H7 (cell line): ENCODE measurements at places on chromosomes 2 and 18.

DNA sequence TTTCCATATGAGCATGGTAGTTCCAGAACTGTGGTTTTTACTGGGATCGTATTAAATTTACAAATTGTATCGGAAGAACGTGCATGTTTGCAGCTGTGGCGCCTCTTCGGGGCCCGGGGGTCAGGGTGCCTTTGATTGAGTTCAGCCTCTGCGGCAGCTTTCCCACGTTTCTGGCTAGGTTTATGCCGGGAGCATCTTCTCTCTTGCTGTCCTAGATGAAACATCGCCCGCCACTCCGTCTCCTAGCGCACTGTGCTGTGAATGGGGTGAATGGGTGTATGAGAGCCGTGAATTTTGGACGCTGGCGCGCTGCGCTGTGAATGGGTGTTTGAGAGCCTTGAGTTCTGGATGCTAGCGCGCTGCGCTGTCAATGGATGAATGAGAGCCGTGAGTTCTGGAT lies 12.3 kb downstream of the PDCD1 start:
- DNase-seq, result no peak

GRCh38 chr2:172972005-172972619 lies 103.5 kb upstream of the MAP3K20 start:
- DNase-seq, result peak; percentile 76

- no peak for DNase-seq
Measured at GRCh38 chr18:61825386-61825785, 67.4 kb downstream of the RNF152 start.

DNA sequence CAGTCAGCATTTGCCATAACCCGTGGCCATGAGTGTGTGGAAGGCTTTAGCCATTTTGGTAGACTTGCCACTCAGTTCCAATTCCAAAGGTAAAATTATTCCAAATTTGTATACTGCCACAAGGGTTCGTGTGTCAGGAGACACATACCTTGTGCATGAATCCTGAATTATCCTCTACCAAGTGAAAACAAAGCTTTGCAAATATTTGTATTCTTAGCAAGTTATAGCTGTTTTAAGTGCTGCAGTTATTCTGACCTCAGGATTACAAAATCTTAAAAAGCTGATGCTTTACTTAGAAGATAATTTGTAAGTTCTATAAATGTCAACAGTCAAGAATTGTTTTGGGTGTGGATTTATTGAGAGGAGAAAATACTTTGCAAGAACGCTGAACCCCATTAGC lies 100.6 kb downstream of the ANTXR1 start:
- DNase-seq, result no peak

GRCh38 chr2:86038291-86039081 lies 67.2 kb downstream of the POLR1A start:
- no peak for DNase-seq

- DNase-seq, result no peak
Measured at GRCh38 chr2:65130664-65131175, 814 bp upstream of the RAB1A start.

DNA sequence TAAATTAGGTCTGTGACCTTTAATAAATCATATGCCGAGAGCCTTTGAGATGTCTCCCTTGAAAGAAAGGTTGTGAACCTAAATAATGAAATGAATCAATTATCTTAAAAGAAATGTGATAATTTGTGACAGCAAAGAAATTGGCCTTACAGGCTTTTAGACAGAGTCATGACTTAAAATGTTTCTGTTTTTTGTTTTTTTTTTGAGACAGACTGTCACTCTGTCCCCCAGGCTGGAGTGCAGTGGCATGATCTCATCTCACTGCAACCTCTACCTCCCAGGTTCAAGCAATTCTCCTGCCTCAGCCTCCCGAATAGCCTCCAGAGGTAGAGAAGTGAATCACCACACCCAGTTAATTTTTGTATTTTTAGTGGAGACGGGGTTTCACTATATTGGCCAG lies 898.0 kb downstream of the CNTNAP5 start:
- DNase-seq, result no peak

DNA sequence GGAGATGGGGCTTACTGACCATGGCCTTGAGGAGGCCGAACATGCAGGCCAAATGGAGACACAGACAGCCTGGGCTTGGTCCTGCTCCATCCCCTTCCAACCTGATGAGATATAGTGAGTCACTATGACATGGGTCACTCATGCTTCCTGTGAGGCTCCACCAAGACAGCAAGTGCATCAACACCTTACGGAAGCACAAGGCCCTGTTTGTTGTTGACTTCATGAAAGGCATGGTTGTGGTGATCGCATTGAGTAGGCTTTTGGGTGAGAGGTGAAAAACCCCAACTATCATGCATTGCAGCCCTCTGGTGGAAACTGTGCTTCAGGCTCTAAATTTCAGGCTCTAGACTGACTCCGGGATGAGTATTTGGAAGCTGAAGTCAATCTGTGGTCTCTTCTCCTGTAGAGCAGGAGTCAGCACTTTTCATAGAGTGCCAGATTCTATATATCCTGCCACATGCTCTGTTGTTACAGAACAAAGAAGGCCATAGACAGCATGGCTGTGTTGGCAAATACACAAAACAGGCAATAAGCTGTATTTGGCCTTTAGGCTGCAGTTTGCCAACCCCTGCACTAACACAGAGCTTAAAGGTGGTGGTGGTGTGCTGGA lies 10.1 kb downstream of the IL37 start:
- no peak for DNase-seq

- no peak for DNase-seq
Measured at GRCh38 chr2:98438190-98439133, 6.2 kb upstream of the INPP4A start.

DNA sequence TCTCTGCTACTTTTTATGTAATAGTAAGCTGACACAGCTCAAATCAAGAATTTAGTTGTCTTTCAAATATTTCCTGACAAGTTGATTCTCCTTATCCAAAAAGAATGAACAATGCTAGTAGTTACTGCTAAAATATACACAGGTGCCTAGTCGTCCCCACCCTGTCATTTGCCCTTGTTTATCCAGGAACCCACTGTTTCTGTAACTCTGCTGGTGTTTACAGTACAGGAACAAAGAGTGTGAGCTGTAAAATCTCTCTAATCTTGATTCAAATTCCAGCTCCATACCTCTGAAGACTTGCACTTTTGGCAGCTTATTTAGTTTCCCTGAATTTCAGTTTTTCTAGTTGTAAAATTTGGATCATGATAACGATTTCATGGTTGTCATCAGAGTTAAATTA lies 21.1 kb upstream of the SCYGR2 start:
- no peak for DNase-seq

DNA sequence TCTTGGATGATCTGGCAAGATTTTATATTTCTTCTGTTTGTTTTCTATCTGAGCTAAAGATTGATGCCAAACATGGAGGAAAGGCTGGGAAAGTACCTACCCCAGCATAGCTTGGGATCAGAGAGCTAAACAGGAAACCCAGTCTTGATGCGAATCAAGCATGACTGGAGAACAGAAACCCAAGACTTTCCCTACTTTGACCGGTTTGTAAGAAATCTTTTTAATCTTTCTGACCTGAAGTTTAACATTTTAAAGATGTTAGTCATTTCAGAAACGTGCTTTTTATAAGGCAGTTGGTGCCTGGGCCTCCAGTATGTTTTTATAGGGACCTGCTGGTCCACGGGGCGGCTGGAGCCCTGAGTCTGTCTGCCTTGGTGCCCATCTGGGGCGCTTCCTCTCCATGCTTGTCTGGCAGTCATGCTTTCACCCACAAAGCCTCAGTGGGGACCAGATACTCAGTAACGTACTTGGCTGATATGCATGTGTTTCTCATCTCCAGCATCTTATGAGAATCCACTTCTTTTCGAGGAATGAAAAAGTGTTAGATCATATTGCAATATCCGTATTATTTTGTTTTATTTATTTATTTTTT lies 266.5 kb downstream of the PTGR3 start:
- DNase-seq, result no peak

- DNase-seq, result no peak
Measured at GRCh38 chr2:39266139-39266805, 22.5 kb upstream of the CDKL4 start.

DNA sequence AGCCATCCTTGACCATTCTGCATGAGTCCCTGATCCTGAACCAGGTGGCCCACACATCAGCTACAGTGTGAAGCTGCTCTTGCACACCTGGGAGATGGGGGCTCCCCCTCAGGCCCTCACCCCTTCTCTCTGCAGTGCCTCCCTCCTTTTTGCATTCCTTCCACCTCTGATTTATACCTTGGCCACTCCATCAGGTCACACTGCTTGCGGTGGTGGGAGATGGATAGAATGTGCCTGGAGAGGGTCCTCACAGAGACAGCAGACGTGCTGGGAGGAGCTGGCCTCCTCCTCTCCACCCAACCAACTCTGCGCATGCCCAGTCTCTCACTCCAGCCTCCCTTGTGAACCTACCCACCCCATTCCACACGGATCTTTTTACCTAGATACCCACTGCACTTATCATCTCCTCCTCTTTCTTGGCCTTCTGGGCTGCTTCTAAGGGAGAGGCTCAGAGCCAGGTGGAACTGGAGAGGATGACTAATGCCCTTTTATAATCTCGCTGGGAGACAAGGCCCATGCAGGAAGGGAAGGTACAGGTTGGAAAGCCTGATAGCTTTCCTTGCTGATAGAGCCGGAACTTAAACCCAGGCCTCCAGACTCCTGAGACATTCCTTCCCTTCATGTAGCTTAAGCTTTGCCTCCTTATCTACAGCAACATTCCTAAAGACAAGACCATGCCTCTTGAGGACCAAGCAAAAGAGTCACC lies 205.1 kb downstream of the ZBTB7C start:
- DNase-seq, result no peak

GRCh38 chr2:66948234-66948633 lies 448.9 kb upstream of the ETAA1 start:
- no peak for DNase-seq

DNA sequence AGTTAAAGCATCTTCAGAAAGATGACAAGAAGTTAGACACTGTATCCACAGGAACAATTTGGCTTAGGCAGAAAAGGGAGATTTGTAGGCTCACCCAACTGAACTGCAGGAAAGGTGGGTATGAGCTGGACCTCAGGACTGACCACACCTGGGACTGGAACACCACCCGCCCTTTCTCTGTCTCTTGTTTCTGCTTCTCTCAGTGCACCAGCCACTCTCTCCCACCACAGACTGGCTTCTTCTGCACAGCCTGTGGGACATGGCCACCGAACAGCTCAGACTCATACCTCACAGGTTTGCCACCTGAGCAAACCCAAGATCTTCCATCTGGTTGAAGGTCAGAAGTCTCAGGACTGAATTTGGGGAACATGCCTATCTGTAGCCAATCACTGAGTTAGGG lies 14.2 kb upstream of the MALT1 start:
- no peak for DNase-seq

- peak; percentile 38 for DNase-seq
Measured at GRCh38 chr2:128720080-128721022, 401.7 kb upstream of the HS6ST1 start.

- no peak for DNase-seq
Measured at GRCh38 chr2:150526827-150527226, 39.4 kb upstream of the RND3 start.

GRCh38 chr2:44116319-44116718 lies 52.4 kb upstream of the PPM1B start:
- DNase-seq, result no peak

GRCh38 chr2:26612522-26613240 lies 28.5 kb downstream of the CIB4 start:
- no peak for DNase-seq

GRCh38 chr2:36059691-36060090 lies 295.9 kb upstream of the CRIM1 start:
- DNase-seq, result no peak

- DNase-seq, result no peak
Measured at GRCh38 chr2:26273501-26273900, 28.8 kb downstream of the HADHB start.

DNA sequence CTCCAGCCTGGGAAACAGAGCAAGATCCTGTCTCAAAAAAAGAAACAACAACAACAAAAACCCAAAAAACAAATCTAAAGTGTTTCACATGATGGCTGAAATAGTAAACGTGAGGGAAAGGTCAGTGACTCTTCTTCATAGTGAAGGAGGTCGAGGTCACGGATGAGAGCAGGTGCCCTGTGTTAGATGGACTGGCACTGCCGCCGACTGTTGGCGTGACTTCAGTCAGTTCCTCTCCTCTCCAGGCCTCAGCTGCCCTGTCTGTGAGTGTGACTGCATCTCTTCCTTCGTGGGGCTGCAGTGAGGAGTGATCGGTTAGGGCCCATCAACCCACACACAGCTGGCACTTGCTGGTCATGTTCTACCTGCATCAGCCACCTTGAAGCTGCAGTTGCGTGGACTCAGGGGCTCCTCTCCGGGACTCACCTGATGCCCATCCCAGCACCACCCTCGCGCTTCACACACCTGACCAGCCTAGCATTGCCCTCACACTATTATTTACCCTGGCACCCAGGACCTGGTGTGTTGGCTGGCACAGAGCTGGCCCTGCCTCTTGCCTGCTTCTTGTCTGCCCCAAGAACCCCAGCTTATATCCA lies 30.1 kb upstream of the TMEM87B start:
- DNase-seq, result no peak

GRCh38 chr2:232454630-232455029 lies 1.3 kb upstream of the ALPI start:
- DNase-seq, result peak; percentile 38

DNA sequence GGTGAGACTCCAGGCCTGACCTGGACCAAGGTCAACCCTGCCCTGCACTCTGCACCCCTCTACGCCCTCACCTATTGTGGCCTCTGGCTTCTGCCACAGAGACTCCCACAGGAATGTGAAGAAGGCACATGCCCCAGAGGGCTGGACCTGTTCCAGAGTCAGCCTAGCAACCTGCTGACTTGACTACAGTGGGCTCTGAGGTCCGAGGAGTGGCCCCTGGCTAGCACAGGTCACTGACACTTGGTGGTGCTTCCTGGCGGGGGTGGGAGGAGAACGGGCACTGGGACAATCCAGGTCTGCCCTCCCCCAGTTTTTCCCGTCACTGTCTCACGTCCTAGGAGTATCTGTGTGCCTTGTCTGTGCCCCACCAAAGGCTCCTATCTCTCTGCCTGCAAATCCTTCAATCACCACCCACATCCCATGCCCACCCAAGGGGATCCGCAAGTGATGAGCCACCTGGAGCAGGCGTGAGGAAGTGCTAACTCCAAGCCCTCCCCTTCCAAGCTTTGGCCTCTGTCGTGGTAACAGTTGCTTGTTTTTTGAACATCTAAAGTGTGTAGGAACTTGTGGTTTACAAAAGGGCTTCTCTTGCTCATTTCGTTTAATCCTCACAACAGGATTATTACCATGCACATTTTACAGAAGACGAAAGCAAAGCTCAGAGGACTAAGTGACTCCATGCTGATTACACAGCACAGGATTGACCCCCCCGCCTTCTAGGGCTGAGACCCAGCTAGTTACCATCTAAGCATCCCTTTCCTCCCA lies 86.2 kb downstream of the MCFD2 start:
- no peak for DNase-seq

GRCh38 chr2:9574331-9574730 lies 18.7 kb upstream of the ADAM17 start:
- DNase-seq, result no peak

GRCh38 chr2:174608866-174609214 lies 11.2 kb upstream of the WIPF1 start:
- DNase-seq, result no peak

DNA sequence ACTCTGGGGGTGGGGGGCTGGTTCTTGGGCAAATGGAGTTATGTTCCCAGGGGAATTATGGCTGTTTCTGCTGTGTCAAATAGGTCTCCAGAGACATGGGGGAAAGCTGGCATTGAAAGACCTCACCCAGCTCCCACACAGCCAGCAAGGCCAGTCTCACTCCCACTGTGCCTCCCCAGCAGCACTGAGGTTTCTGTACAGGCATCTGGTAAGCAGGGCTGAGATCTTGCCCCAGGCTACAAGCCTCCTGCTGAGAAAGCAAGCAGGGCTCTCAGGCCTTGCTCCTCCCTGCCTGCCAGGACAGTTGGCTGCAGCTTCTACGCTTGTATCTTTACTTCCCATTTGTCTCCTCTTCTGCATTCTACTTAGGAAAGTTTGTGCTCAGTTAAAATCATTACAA lies 50.5 kb upstream of the FHOD3 start:
- no peak for DNase-seq
